ENCODE measurements at places on chromosomes 6 and 20.

- DNase-seq, result no peak
These were observed 669.5 kb downstream of the MAFB start for GRCh38 chr20:40019510-40019909.

- no peak for DNase-seq
These were observed 77.9 kb upstream of the B3GAT2 start for GRCh38 chr6:71034563-71035345.

GRCh38 chr6:15672291-15672690 is 9.5 kb upstream of the DTNBP1 start:
- no peak for DNase-seq

DNA sequence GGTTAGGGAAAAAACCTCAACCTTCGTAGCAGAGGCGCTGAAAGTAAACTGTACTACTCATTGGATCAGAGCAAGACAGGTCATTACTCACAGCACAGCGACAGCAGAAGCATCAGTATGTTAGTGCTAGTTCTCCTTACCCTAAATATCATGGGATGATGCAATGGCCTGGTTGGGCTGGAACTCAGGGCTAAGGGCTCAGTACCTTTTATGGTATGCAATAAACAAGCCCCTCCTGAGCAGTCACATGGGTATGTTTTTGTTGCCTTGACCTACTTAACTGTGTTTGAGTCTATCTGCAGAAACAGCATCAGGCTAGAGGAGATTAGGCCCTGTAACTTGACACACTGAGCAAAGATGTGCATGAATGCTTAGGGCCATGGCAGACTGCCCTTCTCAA is 369.4 kb upstream of the IMPG1 start:
- no peak for DNase-seq

DNA sequence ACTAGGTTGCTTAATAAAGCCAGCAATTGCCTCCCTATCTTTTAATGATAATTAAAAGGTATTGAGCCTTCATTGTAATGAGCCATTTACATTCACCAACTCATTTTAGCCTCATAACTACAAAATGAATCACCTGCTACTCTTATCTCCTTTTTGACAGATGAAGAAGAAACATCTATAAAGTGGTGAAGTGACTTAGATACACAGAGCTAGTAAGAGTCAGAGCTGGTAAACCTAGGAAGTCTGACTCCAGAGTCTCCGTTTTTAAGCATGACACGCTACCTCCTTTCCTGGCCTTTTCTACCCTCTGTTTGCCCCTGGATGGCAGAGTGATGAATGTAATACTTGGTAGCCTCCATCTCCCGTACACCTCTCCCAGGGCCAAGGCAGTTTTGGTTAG is 93.5 kb downstream of the SPTLC3 start:
- DNase-seq, result no peak

- DNase-seq, result no peak
These were observed 10.2 kb upstream of the PEX7 start for GRCh38 chr6:136812174-136812573.

DNA sequence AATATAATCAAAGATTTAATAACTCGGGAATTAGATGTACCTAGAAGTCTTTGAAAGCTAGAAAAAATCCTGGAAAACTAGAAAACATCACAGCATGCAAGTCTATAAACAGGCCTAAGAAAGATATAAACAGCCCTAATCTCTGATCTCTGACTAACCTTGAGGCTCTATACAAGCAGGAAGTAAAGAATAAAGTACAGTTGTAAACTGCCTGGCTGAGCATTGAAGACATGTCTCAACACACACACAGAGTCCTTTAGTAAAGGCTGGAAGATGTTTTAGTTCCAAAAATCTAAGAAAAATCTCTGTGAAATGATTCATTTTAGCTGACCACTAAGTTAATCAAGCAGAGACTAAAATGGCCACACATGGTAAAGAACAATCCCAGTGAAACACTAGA is 774.5 kb downstream of the EYS start:
- no peak for DNase-seq

GRCh38 chr20:41167481-41168253 is 30.3 kb downstream of the PLCG1 start:
- DNase-seq, result no peak

DNA sequence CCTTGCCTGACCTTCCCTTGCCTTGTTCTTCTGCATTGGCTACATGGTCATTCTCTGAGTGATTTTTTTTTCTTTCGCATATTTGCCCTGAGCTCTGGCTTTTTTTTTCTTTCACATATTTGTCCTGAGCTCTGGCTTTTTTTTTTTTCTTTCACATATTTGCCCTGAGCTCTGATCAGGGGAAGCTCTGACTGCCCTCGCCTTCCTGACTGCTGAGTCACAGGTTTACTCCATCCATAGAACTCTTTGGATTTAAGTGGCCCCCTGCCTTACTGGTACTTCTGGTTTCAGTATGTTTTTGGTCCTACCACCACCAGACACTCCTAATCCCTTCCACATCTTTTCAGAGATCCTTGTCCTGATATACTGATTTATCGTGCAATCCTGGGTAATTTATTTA is 201.1 kb downstream of the OGFRL1 start:
- DNase-seq, result no peak

DNA sequence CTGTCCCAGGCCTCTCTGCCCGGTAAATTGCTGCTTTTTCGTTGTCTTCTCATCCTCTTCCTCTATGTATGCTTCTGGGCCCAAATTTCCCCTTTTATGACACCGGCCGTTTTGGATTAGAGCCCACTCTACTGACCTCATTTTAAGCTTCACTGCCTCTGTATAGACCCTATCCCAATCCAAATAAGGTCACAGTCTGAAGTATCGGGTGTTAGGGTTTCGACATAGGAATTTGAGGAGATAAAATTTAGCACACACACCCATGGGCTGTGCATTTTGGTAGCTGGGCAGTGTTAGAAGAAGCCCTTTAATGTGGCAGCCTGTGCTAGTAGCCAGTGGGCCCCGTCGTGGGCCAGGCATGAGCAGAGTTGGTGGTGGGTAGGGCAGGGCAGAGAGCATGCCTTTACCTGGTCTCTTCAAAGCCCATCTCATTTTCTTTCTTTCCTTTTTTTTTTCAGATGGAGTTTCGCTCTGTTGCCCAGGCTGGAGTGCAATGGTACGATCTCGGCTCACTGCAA is 27.9 kb upstream of the EZR start:
- DNase-seq, result no peak

DNA sequence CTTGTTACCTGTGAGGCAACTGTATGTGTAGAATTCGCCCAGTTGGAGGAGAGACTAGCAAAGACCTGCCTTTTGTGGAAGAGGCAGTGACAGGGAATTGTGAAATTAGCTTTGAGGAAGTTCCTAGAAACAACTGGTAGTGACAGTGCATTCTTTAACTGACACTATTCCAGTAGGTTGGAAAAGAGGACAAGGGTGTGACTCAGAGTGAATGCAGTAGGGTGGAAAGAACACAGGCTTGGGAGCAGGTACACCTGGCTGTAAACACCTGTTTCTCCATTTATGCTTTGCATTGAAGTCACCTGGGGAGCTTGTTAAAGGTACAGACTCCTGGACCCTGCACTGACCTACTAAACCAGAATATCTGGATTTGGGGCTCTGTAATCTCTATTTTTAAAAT is 295.7 kb downstream of the PHACTR1 start:
- no peak for DNase-seq

DNA sequence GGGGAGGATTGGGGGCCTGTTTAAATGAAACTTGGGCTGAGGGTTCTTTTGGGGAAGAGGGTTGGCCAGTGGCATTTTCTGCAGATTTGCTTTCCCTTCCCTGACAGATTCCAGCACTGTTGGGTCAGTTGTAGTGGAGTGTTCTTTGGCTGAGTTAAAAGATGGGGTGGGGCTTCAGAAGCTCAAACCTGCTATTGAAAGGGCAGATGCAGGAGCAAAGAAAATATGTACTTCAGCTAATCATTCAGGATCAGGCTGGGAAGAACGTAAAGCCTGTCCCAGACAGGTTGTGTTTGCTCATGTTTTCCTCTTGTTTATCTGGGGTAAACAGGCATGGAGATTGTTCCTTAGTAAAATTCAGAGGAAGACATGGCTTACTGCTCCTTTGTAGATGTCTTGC is 2.5 kb downstream of the SASH1 start:
- no peak for DNase-seq

- no peak for DNase-seq
These were observed 78.9 kb upstream of the ISM1 start for GRCh38 chr20:13142143-13142542.

All from activated CD4-positive, CD25-positive, alpha-beta regulatory T cell (primary cell).